ENCODE measurements at places on chromosomes 11 and 22. TPM values are rescaled to one million over a fixed set of nuclear protein-coding genes. Genes with fewer than 3 reads are reported as not detected.

Gene CTSW
- total RNA-seq = 18.5 TPM

Gene HTR3B
- 0.09 TPM for total RNA-seq

Gene RGL4
- total RNA-seq = 29.8 TPM

GRCh38 chr11:117366248-117366647 lies 38.6 kb downstream of the CEP164 start:
- no peak overlapping the region for H3K4me3 ChIP-seq
- no peak overlapping the region for H3K27ac ChIP-seq

- H3K36me3 ChIP-seq = no peaks in the 10 kb centered on the region
- H3K4me1 ChIP-seq = peaks cover 73% of the 10 kb centered on the region
- H3K27me3 ChIP-seq = no peaks in the 10 kb centered on the region
- peak overlapping the region; percentile 89 for H3K27ac ChIP-seq
Observed at GRCh38 chr22:28810821-28811491, 10.6 kb upstream of the XBP1 start.

- no peak for DNase-seq
- no peaks in the 10 kb centered on the region for H3K36me3 ChIP-seq
- H3K27me3 ChIP-seq = peaks cover 4% of the 10 kb centered on the region
- H3K4me3 ChIP-seq = no peak overlapping the region
- no peaks in the 10 kb centered on the region for H3K4me1 ChIP-seq
Observed at GRCh38 chr11:69535908-69536307, 54.4 kb downstream of the LINC01488 start.

GRCh38 chr11:111460340-111460739 lies 51.8 kb downstream of the BTG4 start:
- no peaks in the 10 kb centered on the region for H3K4me1 ChIP-seq
- H3K27me3 ChIP-seq = peaks cover 7% of the 10 kb centered on the region
- no peak for DNase-seq

GRCh38 chr11:120126620-120127019 lies 11.3 kb downstream of the TRIM29 start:
- peaks cover 7% of the 10 kb centered on the region for H3K4me1 ChIP-seq
- no peaks in the 10 kb centered on the region for H3K27me3 ChIP-seq
- no peak overlapping the region for H3K4me3 ChIP-seq

DNA sequence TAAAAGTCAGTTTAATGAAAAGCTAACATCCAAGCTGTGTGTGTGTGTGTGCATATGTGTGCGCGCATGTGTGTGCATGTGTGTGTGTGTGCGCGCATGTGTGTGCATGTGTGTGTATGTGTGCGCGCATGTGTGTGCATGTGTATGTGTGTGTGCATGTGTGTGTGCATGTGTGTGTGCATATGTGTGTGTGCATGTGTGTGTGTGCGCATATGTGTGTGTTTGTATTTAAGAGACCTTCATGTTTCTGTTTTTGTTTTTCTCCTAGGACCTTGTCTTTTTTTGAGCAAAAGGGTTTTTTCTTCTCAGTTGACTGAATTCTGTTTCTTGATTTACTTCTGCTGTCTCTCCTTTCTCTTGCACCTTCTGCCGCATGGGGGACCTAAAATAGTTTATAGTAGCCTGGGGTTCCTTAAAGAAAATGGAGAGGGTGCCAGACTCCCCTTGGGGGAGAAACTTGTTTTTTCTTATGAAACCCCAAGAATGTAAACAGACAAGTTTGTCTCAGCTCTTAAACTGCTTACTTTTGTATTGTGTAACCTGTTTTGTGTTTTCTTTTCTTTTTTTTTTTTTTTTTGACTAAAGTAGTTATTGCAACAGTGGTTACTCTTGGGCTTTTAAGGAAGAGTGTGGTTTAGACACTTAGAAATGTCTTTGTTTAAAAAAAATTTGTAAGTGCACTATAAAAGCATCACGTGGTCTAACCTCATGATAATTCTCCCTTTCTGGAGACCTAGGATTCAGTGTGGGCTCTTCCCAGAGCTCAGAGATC lies 53.0 kb downstream of the OSBPL5 start:
- H3K4me1 ChIP-seq = no peaks in the 10 kb centered on the region
- H3K27me3 ChIP-seq = no peaks in the 10 kb centered on the region
- DNase-seq = no peak
- H3K4me3 ChIP-seq = no peak overlapping the region

Measured in thymus (tissue), 14 donors.